Stimulated activated CD8-positive, alpha-beta memory T cell treated with anti-CD3 and anti-CD28 coated beads, Interleukin-4, amount 100 ng/mL, for 1 hour (primary cell): ENCODE measurements at places on chromosomes 2 and 18.

- no peak for DNase-seq
Measured at GRCh38 chr2:86468162-86469033, 27.2 kb downstream of the KDM3A start.

DNA sequence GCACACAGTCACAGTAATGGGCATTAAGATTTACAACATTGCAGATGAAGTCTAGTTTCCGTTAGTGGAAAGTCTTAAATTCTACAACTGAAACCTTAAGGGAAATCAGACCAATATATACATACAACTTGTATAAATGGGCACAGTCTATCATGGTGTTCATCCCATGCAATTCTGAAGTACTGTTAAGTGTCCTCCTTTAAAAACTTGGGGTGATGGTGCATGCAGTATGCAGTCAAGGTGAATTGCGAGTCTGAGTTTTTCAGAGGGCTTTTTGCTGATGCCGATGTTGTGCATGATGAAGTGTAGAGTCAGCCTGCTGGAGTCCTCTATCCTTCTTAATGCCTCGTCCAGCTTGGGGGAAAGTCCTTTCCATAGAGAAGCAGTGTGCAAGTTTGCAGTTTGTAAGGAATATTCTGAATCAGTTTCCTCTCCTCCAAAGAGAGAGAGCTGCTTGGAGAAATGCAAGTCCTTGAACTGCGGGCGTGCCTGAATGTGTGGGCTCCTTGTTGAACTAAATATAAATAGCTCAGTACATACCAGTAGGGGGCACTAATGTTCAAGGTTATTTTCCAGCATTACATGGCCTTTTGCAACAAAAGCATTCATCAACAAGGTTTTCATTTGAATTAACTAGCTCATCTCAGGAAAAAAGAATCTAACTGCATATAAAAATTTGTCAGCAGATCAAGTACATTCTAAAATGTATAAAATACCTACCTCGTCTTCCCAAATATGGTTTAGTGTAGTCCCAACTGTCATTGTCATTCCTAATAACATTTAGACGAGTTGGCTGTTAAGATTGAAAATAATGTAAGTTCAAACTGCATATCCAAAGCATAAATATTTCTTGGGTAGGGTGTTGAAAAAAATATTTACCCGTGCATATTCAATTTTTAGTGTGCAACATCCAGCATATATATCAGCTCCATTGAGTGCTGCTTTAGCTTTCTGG is 21.3 kb downstream of the HNRNPLL start:
- no peak for DNase-seq

- DNase-seq = no peak
Measured at GRCh38 chr2:37464067-37464466, 119.6 kb downstream of the QPCT start.

DNA sequence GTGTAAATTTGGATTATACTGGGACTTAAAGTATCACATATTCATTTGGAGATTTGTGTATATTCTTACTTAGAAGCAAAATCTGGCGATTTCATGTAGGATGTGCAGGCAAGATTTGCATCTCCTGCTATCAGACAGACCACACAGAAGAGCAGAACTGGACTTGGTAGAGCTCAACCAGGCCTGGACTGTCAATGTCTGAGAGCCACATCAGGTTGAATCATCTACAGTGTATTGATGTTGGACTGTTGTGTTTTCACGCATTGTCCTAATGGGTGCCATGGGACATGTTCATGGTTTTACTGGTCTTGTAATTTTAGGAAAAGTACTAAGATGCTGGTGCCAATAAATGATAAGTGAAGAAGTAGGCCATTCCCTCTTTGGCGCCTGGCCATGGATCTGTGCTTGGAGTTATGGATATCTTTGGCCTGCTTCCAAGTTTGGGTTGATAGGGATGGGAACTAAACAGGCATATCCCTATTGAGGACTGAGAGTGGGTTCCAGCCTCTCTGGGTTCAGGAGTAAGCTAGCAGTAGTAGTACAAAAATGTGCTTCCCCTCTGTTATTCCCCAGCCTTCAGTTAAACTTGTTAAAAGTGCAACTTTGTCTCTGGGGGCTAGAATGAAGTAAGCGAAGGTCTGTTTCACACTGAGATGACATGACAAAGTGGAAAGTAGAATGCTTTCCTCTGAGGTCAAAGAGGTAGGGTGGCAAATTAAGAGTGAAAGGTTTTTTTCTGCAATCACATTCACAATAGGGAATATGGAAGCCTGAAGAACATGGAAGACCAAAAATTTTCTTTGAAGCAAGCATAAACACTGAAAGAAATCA is 49.2 kb upstream of the NEMP2 start:
- DNase-seq = no peak

DNA sequence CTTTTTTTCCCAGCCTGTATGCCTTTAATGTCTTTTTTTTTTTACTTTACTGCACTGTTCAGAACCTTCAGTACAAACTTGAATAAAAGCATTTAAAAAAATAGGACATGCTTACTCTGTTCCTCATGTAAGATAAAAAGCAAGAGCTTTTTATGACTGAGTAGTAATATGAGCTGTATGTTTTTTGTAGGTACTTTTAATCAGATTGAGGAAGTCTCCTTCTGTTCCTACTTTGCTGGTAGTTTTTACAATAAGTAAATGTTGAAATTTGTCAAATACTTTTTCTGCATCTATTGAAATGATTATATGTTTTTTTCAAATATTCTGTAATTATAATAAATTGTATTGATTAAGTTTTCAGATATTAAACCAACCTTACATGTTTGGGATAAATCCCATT is 189.8 kb downstream of the FAM210A start:
- no peak for DNase-seq

DNA sequence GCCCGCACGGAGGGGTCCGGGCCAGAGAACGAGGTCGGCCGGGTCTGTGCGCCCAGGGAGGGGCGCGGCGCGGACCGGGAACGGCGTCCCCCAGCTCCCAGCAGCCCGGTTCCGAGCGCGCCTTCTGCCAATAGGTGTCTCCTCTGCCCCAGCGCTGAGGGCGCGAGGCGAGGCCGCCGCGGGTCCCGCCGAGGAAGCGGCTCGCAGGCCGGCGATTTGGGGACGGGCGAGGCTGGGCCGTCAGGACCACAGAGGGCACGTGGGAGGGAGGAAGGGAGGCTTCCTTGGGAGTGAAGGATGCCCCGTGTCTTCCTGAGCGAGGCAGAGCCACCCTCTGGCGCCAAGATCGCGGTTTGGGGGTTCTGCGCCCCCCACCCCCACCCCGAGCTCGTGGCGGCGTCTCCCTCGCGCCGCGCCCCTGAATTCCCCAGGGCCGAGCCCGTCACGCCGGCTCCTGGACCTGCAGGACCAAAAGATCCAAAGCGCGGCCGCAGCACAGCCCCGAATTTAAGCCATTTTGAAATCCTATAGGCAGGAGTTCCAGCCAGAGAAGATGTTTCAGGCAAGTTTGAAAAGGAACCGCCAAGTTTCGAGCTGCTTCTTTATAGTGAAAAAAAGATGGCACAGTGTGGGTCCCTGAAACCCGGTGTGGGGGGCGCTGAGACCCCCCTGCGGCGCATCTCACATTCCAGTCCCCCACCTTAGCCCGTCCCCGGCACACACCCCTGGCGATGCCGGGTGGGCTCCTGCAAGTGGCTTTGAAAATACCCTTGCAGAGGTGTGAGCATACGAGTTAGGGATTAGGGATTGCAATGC is 909 bp downstream of the NFATC1 start:
- no peak for DNase-seq

- no peak for DNase-seq
Measured at GRCh38 chr2:61645911-61646310, 107.8 kb upstream of the XPO1 start.

DNA sequence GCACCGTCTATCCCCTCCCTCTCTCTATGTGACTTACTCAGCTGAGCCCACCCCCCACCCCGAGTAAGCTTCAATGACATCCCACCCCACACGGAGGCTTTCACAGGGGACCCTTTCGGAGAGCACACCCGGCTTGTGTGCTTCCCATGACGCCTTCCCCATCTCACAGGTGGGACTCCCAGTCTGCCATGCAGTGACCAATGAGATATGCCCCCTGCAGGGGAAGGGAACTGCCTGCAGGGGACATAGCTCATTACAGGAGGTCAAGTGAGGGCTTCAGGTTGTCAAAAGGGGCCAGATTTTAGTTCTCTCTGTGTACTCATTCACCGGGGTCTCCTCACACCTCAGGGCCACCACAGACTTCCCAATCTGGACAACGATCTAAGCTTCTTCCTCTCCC is 112.6 kb downstream of the GAREM1 start:
- no peak for DNase-seq

- no peak for DNase-seq
Measured at GRCh38 chr2:23107327-23107941, 277.5 kb upstream of the KLHL29 start.

DNA sequence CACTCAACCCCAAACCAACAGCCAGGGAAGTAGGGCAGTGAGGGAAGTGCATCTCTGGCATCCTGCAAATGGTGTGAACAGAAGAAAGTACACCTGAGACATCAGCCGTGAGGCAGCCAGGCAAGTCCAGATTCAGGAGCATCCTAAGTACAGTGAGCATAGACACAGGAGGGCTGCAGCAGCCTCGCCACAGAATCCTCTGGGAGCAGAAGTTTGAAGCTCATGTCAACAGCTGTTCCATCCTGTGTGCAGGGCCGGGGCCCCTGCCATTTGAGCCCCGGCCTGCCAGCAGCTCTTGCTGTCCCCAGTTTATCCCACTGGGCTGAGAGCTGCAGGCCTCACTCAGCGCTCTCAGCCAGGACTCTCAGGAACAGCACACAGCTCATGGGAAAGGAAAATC is 14.5 kb downstream of the LOXHD1 start:
- no peak for DNase-seq

GRCh38 chr18:45266023-45266422 is 349.3 kb upstream of the SLC14A2 start:
- no peak for DNase-seq

GRCh38 chr2:101609433-101609832 is 88.1 kb upstream of the MAP4K4 start:
- no peak for DNase-seq

- DNase-seq = no peak
Measured at GRCh38 chr2:174841350-174841749, 77.1 kb upstream of the CHRNA1 start.

GRCh38 chr2:66095820-66096345 is 339.0 kb upstream of the MEIS1 start:
- no peak for DNase-seq

DNA sequence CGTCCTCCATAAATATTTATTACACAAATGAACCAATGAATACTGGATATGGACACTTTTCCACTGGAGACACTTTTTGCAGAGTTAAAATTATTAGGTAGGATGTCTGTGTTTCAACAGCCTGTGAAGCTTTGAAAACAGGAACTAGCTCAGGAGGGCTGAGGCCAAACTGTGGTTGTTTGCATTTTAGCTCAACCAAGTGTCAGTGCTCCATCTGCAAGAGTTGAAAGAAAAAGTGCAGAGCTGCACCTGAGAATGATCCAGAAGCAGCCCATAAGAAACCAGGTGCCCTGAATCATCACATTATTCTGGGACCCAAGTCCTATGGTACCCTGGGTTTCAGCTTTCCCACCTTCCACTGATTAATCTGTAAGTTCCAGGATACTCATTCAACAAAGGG is 180.4 kb downstream of the TRIB2 start:
- DNase-seq = no peak

DNA sequence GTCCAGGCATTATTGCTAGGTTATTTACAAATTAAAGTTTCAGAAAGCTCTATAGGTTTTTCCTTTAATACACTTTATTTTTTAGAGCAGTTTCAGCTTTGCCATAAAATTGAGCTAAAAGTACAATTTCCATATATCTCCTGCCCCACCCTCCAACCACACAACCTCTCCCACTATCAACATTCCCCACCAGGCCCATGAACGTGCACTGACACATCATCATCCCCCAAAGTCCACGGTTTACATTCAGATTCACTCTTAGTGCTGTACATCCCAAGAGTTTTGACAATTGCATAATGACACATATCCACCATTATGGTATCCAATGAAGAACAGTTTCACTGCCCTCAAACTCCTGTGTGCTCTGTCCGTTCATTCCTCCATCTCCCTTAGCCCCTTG is 139.4 kb downstream of the NBAS start:
- no peak for DNase-seq

- DNase-seq = no peak
Measured at GRCh38 chr2:211093743-211094303, 537.4 kb downstream of the CPS1 start.

DNA sequence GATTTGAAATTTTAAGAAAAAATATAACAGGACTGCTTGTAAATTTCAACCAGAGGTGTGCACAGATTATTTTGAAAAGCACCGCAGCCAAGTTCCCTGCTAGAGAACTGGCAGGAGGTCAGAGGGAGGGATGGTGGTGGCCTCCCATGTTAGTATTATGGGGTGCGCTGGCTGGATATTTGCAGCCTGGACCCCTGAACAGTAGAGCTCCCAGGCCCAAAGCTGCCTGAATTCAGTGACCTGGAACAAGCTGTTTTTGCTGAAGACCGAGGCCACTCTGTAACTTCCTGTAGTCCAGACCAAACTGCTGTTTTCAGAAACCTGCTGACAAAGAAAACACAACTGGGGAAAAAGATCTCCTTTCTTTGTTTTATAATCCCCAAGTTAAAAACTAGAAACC is 314.3 kb downstream of the TNS1 start:
- no peak for DNase-seq

DNA sequence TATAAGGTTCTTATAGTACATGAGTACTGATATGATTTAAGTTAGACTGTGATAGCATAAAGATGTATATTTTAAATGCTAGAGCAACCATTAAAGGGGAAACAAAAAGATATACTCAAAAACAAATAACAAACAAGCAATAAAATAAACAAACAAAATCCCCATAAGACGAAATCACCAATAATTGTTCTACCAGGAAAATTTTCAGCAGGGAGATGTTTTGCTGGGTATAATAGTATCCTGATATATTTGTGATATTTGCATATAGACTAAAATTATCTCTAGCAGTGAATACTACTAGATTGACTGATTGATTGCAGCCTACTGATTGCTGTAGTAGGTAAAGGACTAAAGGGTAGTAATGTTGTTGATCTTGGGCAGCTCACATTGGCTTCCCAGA is 177.4 kb downstream of the TMEM182 start:
- no peak for DNase-seq
